Stimulated activated CD4-positive, alpha-beta T cell treated with anti-CD3 and anti-CD28 coated beads, Interleukin-4, amount 100 ng/mL, for 1 hour (primary cell): ENCODE measurements at places on chromosomes 5 and 9.

DNA sequence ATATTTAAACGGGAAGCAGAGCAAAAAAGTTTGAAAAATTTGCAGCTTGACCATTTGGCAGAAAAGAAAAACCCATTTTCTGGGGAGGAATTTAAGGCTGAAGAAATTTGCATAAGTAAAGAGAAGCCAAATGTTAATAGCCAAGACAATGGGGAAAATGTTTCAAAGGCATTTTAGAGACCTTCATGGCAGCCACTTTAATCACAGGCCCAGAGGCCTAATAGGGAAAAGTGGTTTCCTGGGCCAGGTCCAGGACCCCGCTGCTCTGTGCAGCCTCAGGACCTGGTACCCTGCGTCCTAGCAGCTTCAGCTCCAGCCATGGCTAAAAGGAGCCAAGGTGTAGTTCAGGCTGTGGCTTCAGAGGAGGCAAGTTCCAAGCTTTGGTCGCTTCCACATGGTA lies 507.3 kb downstream of the SLCO4C1 start:
- no peak for DNase-seq

DNA sequence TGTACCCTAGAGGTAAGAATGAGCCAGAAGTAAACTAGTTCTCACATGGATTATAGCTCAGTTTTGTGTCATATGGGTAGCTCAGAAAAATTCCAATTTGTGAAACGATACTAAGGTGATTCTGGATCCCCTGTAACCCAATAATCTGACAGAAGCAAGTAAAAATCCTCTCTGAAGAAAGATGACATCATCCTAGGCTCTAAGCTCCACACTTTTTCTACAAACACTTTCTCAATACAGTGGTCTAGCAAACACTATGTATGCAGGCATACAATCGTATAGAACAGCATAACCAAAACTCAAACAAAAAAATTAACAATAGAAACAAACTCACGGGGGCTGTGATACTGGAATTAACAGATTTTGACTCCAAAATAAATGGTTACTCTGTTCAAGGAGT lies 26.7 kb upstream of the ZNF169 start:
- DNase-seq: no peak

DNA sequence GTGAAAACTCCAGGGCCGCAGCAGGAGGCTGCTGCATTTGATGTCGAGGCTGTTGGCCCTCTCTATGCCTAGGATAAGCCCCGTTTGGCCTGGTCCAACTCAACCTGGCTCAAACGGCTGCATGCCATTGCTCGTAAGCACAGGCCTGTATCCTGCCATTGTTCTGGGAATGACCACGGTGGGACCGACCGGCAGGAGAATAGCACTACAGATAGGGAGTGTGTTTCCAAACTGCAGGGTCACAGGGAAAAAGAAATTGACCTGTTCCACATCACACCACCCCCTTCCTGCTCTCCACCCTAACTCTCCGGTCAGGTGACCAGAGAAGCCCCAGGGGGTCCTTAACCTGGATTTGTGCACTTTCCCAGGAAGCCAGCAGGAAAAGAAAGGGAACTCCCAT lies 278.7 kb upstream of the KLF4 start:
- DNase-seq: no peak

DNA sequence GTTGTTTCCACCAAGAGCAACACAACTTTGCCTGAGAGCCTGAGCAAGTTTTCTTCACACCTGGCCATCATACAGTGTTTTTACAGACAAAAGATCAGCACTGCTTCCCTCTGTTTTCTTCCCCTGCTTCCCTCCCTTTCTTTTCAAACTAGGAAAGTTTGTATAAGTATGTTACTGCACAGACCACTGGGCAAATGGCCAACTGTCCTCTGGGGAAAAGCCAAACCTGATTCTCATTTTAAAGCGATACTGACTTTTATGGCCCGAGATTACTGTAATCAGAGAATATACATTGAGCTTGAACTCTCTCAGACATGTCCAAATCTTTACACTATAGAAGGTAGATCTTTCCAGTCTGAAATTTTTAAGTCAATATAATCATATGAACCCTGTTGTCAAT lies 415.0 kb downstream of the NFIB start:
- DNase-seq: no peak

DNA sequence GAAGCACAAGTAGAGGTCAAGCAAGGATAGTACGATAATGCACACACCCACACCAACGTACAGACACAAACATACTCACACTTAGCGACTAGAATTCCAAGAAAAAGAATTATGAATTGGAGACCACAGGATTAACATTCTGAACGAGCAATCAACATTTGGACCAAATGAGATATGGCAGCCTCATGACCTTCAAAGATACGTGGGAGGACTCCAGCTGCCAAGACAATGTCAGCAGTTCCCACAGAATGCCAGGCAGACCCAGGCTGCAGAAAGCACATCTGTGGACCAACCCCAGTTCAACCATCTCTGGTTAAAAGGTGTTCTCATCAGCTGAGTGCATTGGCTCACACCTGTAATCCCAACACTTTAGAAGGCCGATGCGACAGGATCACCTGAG lies 187.6 kb upstream of the GRAMD2B start:
- no peak for DNase-seq

GRCh38 chr9:82651474-82651873 lies 411.5 kb downstream of the RASEF start:
- no peak for DNase-seq

GRCh38 chr5:124212934-124213333 lies 533.5 kb downstream of the ZNF608 start:
- no peak for DNase-seq
